ENCODE measurements at places on chromosomes 1 and 21.

DNA sequence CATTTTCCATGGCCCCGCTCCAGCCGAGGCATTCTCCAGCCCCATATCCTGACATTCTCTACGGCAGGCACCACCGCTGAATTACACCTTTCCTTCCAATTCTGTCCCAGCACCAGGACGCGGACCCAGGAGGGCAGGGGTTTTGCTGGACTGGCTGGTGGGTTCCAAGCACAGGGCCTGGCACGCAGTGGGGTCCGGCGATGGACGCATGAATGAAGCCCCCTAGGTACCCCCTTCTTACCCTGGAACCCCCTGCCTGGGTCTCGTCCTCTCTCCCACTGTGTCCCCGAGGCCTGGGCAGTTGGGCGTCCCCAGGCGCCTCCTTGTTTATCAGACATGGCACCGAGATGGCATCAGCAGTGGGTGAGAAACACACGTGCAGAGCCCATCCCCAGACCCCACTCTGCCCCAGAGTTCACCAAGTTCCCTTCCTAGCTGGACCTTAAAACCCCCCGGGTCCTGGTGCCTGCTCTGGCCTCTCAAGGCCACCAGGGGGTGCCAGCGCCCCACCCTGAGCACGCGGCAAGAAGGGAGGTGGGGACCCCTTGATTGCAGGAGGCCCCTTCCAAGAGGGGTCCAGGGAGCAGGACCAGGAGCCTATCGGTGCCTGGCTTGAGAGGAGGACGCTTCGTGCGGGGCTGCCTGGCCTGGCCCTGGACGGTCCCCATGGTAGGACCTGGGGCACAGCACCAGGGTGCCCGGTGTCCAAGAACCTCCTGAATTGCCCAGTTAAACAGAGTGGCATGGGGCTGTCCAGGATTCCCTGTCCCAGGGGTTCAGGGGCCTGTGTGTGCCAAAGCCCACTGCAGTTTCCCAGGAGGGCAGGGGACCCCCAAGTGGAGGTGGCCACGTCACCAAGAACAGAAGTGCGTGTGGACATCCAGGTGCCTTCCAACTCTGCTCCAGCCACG is 46.1 kb downstream of the MEGF6 start:
- no peak for DNase-seq

DNA sequence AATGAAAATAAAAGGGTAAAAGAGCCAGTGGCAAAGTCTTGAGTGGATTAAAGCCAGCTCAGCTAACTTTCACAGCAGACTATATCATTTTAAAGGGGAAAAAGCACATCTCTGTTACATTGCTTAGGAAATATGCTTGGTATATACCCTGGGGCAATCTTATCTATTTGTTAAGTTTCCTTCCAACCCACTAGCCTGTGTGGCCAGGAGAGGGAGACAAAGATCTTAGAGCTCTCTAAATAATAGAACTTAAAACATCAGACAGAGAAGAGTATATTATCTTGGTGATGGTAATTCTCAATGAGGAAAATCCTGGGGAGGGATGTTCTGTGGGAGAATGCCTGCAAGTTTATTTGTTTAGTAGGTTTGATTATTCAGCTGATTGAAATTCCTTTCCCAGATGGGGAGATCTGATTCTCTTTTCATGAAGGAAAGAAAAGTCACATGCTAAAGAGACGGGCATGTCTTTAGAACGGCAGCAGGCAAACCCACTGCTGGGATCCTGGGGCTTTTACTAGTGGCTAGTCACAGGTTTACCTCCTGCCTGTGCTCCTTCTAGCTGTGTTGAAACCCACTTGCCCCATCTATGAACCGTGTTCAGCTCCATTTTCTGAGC is 3.6 kb downstream of the KCNE2 start:
- peak; percentile 85 for DNase-seq

DNA sequence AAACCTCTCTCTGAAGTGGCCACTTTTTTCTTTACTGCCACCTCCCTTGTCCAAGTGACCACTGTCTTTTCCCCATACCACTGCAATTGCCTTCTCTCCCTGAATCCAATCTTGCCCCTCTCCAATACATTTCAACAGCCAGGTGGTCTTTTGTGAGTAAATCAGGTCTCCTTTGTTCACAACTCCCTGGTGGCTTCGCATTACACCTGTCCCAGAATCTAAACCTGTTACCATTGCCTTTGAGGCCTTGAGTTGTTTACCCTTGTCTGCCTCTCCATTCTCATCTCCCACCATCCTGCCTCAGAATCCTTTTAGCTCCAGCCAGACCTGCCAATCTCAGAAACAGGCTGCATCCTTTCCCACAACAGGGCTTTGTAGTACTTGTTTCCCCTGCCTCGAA is 21.8 kb upstream of the DYNLT5 start:
- DNase-seq, result no peak

DNA sequence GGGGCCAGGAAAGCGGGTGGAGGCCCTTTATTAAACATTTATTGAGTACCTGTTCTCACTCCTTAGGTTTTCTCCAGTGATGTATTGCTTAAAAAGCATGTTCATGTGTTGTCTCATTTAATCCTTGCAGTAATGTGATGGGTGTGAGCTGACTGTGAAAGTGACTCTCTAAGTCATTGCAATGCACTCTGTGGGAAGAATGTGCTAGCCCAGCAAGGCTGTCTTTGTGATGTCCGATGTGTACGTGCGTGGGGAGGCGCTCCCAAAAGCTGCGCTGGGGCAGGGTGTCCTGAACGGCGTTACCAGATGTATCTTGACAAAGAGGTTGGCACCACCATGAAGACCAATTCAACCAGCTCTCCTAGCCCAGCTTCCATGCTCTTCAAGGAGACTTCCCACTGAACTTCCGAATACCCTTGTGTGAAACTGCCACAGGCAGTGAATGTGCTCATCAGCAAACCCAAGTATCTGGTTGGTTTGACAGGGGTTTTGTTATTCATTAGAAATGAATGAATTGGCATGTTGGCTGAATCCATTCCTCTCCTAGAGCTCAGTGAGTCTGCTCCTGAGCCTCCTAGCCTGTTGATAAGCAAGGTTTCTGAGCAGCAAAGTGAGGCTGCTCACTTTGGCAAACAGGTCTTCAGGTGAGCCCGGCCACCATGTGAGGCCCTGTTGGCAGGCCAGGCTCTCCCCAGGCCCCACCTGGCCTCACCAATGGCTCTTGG is 28.0 kb downstream of the NUAK2 start:
- peak; percentile 74 for DNase-seq

- peak; percentile 48 for DNase-seq
These were observed 4.1 kb upstream of the ACOT11 start for GRCh38 chr1:54543729-54544496.

DNA sequence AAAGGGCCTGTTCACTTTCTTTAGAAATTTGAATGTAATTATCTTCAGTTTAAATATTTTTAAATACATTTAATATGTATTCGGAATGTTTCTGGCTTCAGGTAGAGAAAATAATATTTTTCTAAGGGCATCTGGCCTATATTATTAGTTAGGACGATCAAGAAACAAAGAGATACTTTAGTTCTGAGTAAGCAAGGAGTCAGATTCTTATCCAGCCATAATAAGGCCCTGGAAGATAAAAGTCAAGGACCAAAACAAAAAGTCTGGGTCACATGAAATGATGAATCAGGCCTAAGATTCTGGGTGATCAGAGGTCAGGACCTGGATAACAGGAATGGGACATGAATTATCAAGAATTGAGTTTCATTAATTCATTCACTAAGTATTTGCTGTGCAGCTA is 6.3 kb downstream of the PHC2 start:
- peak; percentile 46 for DNase-seq

GRCh38 chr1:47679826-47680225 is 242.0 kb downstream of the FOXD2 start:
- DNase-seq, result no peak

DNA sequence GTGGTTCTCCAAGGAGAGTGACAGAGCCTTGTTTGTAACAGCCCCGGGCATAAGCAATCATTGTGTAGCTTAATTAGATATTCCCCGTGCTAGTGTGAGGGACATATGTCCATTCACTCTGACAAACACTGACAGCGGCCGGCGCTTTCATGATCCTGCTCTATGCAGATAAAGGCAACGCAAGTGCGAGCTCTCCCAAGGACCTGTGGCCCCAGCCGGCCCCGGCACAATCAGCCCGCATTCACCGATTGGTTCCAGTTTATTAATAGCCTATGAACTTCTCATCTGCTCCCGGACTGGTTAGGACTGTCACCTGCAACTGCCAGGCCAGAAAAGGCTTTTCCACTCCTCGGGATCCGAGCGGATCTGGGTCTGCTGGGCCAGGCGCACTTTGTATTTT is 18.0 kb upstream of the OLIG1 start:
- DNase-seq, result no peak

DNA sequence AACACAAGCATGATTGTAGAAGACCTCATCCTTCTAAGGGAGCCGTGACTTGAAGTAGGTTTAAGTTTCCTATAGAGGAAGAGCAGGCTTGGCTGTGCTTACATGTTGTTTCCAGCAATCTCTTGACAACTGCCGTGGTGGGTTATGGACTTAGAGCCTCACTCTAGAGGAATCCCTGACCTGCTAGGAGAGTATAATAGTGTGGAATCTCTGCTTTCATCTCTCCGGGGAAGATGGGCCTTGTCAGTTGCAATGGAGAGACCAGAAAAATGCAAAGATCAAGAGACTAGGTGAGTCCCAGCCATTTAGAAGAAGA is 137.6 kb downstream of the MIS18A start:
- no peak for DNase-seq

- DNase-seq, result peak; percentile 60
These were observed 34.8 kb downstream of the CASZ1 start for GRCh38 chr1:10761503-10762152.

- DNase-seq, result peak; percentile 16
These were observed 9.6 kb downstream of the ZBTB17 start for GRCh38 chr1:15966081-15966955.

GRCh38 chr21:34363733-34364132 is at the start of gene KCNE2:
TSS of gene KCNE2 (plus strand) at chr21:34364006. CDS start at chr21:34370479, 6,473 bp downstream.
- DNase-seq, result no peak

- DNase-seq, result no peak
These were observed 26.0 kb upstream of the ESRRG start for GRCh38 chr1:216749232-216749631.

DNA sequence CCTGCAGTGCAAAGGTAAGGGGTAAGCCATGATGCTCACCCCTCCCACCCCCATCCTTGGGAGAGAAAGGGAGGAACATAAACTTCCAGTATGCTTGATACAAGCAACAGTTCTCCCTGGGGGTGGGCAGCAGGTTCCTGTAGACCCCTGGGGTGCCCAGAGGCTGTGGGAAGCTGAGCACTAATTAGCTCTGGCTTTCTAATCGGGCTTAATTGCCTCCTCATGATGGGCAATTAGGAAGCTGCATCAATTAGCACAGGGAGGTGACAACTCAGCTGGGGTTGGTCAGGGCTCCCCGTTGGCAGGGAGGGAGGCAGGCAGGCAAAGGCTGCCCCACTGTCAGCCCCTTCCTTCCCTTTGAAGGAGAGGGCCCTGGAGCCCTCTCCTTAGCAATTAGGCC is 15.7 kb upstream of the LMNA start:
- DNase-seq, result no peak

DNA sequence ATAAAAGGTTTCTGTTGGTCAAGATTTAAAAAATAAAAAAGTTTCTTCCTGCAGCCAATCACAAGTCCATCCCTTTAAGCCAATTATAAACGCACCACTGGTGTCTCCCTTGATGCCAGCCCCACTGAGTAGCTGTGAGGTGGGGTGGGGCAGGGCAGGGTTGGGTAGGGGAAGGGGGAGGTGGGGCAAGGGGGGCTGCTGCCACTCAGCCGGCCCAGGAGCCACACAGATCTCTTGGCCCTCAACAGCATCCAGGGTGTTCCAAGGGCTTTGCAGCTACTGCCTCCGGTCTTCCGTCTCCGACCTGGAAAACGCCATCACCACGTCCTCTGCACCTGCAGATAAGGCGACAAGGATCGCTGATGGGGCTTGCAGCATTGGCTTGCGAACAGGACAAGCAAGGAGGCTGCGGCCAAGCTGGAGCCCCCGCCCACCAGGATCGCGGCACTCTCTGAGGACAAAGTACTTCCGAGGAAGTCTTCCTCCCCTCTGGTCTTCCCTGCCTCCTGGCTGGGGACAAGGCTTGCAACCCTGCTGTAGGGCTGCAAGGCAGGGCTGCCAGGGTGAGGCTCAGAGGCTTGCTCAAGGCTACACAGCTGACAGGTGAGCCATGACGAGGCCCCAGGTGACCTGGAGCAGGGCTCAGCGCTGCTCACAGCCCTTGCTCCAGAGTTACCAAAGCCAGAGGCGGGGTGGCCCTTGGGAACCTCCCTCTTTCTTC is 26.8 kb upstream of the CLSTN1 start:
- DNase-seq, result no peak

- DNase-seq, result no peak
These were observed 422.4 kb downstream of the PTPRU start for GRCh38 chr1:29658688-29659087.

GRCh38 chr1:938088-938683 is 14.5 kb downstream of the SAMD11 start:
- no peak for DNase-seq

- DNase-seq, result peak; percentile 87
These were observed 13.3 kb upstream of the PDC start for GRCh38 chr1:186474208-186474607.

GRCh38 chr1:207407655-207408260 is 46.4 kb upstream of the CR2 start:
- DNase-seq, result peak; percentile 18

GRCh38 chr1:234731569-234732085 is 121.6 kb upstream of the IRF2BP2 start:
- DNase-seq, result no peak

- peak; percentile 34 for DNase-seq
These were observed 57.8 kb downstream of the SERINC2 start for GRCh38 chr1:31470794-31471315.

Data from trophoblast cell (in vitro differentiated cells and primary cell).